ENCODE measurements at places on chromosomes 12 and 14. TPM values are rescaled to one million over a fixed set of nuclear protein-coding genes. Genes with fewer than 3 reads are reported as not detected.
A peak's percentile ranks its signal among the peaks of the same experiment; 100 is the strongest.

- H3K27ac ChIP-seq, result no peak overlapping the region
- DNase-seq, result no peak
Observed at GRCh38 chr12:116620124-116620491, 60.9 kb downstream of the MAP1LC3B2 start.

DNA sequence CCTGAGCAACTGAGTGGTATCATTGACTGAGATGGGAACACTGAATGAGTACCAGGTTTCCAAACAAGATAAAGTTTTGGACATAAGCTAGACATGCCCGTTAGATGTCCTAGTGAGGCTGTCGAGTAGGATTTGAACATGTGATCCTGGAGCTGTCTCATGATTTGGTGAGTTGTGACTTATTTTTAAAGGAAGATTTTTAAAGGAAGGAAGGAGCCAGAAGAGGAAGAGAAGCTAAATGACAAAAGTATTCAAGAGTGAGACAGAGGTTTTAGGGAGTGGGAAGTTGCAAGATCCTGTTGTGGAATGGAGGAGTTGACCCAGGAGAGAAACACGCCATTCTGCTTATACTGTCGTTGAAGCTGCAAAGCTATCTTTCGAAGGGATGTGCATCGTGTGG, 82.1 kb downstream of the SAMD4A start:
- H3K36me3 ChIP-seq, result no peaks in the 10 kb centered on the region
- DNase-seq, result no peak
- H3K4me1 ChIP-seq, result peaks cover 36% of the 10 kb centered on the region
- no peaks in the 10 kb centered on the region for H3K27me3 ChIP-seq
- H3K27ac ChIP-seq, result no peak overlapping the region
- no peak overlapping the region for H3K4me3 ChIP-seq

- H3K4me3 ChIP-seq, result no peak overlapping the region
- H3K4me1 ChIP-seq, result no peaks in the 10 kb centered on the region
- H3K36me3 ChIP-seq, result no peaks in the 10 kb centered on the region
- DNase-seq, result no peak
- H3K27ac ChIP-seq, result no peak overlapping the region
Observed at GRCh38 chr14:93775744-93776143, 12.5 kb downstream of the PRIMA1 start.

DNA sequence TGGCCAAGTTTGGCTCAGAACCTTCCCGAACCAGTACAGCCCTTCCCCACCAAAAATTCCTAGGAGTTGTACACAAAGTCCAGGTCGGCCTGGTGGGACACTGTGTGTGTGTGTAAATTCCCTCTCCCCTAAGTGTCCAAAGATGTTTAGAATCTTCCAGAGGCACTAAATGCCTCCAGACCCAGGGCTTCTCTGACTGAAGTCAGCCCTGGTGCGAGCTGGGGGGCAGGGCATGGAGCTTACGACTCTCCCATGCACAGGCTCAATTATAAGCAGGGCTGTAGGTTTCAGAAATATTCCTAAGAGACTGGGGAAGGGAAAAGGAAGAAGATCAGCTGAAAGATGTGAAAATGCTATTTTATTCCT, 106.9 kb upstream of the ATF7IP start:
- no peak overlapping the region for H3K4me3 ChIP-seq
- H3K4me1 ChIP-seq, result peaks cover 18% of the 10 kb centered on the region
- H3K27ac ChIP-seq, result peak overlapping the region; percentile 89
- no peak for DNase-seq
- no peaks in the 10 kb centered on the region for H3K27me3 ChIP-seq
- H3K36me3 ChIP-seq, result no peaks in the 10 kb centered on the region

- no peaks in the 10 kb centered on the region for H3K4me1 ChIP-seq
- no peaks in the 10 kb centered on the region for H3K36me3 ChIP-seq
- H3K27me3 ChIP-seq, result peaks cover 2% of the 10 kb centered on the region
- H3K4me3 ChIP-seq, result no peak overlapping the region
Observed at GRCh38 chr14:73627151-73627558, 14.8 kb downstream of the ACOT6 start.

Gene INHBE
- total RNA-seq, result 0.90 TPM

GRCh38 chr12:123971770-123972456, 718 bp downstream of the CCDC92 start:
- peaks cover 4% of the 10 kb centered on the region for H3K36me3 ChIP-seq
- peaks cover 7% of the 10 kb centered on the region for H3K4me1 ChIP-seq
- H3K27me3 ChIP-seq, result no peaks in the 10 kb centered on the region
- peak; percentile 50 for DNase-seq
- H3K4me3 ChIP-seq, result peak overlapping the region; percentile 64
- H3K27ac ChIP-seq, result peak overlapping the region; percentile 51

Gene MYBPC1
- not detected for total RNA-seq

DNA sequence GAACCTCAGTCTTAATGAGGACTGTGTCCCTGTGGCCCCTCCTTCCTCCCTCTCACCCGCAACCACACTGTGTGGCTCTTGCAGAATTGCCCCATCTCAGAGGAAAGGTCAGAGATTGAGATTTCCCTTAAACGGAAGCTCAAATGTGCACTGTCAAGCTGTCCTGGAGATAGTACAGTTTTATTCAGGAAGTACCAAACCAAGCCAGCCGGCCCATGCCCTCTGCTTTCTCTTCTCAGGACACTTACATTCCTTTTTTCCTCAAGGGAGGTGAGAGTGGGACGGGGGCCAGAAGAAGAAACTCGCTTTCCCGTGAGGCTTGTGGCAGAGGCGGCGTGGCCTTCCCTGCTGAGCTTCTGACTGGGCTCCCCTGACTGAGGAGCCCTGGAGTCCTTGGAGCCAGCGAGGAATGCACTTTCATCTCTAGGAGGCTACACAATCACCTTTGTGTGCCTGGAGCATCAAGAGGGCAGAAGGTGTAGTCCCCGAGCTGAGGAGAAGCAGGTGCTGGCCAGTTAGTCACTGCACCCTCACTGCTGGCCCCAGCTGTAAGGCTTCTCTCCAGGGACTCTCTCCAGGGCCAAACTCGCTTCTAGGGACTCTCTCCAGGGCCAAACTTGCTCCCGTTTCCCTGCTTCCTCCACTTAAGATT, 24.1 kb upstream of the ATP2A2 start:
- no peaks in the 10 kb centered on the region for H3K36me3 ChIP-seq
- H3K4me1 ChIP-seq, result peaks cover 5% of the 10 kb centered on the region
- DNase-seq, result no peak
- H3K4me3 ChIP-seq, result no peak overlapping the region

Gene TEX22
- under 0.01 TPM for total RNA-seq

DNA sequence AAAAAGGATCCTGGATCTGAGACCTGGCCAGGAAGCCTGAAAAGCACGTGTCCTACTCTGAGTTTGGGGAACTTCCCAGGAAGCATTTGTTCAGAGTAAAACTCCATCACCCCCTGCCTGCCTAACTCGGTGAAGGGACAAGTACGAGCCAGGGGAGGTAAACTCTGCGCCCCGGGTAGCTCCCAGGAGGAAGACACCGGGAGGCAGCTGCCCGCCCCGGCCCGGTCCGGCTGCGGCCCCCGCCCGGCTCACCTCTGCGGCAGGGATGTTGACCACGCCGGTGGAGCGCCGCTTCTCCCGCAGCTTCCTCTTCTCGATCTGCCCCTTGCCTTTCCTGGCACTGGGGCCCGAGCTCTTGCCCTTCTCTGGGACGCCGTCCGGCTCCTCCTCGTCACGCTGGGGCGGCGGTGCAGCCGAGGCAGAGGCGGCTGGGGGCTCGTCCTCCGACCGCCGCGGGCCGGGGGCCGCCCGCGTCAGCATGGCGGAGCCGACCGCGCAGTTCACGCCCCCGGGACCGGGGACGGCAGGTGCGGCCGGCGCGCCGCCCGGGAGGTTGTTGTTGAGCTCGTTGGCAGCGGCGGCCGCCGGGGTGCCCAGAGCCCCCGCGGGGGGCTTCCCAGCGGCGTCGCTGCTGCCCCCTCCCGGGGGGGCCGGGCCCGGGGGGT, 1.2 kb downstream of the PAWR start:
- no peaks in the 10 kb centered on the region for H3K27me3 ChIP-seq
- H3K36me3 ChIP-seq, result no peaks in the 10 kb centered on the region
- H3K27ac ChIP-seq, result peak overlapping the region; percentile 55
- H3K4me3 ChIP-seq, result peak overlapping the region; percentile 96
- peak; percentile 55 for DNase-seq

- H3K4me1 ChIP-seq, result peaks cover 13% of the 10 kb centered on the region
- peak; percentile 91 for DNase-seq
- H3K4me3 ChIP-seq, result peak overlapping the region; percentile 4
- H3K27ac ChIP-seq, result peak overlapping the region; percentile 98
Observed at GRCh38 chr14:96145116-96145864, 59.3 kb upstream of the BDKRB2 start.

Gene CDH24
- total RNA-seq, result 3.6 TPM

- peaks cover 2% of the 10 kb centered on the region for H3K36me3 ChIP-seq
- DNase-seq, result no peak
- no peak overlapping the region for H3K27ac ChIP-seq
- no peaks in the 10 kb centered on the region for H3K27me3 ChIP-seq
- no peak overlapping the region for H3K4me3 ChIP-seq
Observed at GRCh38 chr14:50821510-50822464, 9.2 kb downstream of the NIN start.

GRCh38 chr12:6555018-6555691, 687 bp downstream of the IFFO1 start:
- peaks cover 18% of the 10 kb centered on the region for H3K36me3 ChIP-seq
- H3K4me1 ChIP-seq, result peaks cover 36% of the 10 kb centered on the region
- DNase-seq, result no peak
- peak overlapping the region; percentile 82 for H3K4me3 ChIP-seq
- H3K27me3 ChIP-seq, result no peaks in the 10 kb centered on the region
- peak overlapping the region; percentile 72 for H3K27ac ChIP-seq

Gene BHLHE41
- total RNA-seq, result 0.72 TPM

DNA sequence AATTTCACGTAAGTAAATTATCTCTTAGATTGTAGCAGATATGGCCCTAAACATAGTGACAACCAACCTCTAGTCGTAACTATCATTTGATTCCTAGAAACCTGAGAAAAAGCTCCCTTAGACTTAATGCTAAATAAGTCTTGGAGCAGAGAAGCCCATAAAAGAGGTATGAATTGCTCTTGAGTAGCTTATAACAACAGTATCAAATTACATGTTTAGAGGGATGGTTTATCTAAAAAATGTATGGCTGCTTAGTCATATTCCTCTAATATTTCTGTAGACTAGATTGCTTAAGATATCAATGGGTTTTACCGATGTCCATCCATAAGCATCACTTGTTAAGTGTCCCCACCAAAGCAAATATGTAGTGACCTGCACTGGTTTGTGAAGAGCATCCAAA, 259.7 kb downstream of the NELL2 start:
- no peak overlapping the region for H3K27ac ChIP-seq
- no peaks in the 10 kb centered on the region for H3K4me1 ChIP-seq
- no peaks in the 10 kb centered on the region for H3K27me3 ChIP-seq
- DNase-seq, result peak; percentile 18
- H3K36me3 ChIP-seq, result no peaks in the 10 kb centered on the region

Data from IMR-90 (cell line).